Natural killer cell (primary cell): ENCODE measurements at places on chromosomes 4 and X. TPM values are rescaled to one million over a fixed set of nuclear protein-coding genes. Genes with fewer than 3 reads are reported as not detected.

- no peak overlapping the region for H3K4me3 ChIP-seq
- H3K36me3 ChIP-seq, result no peaks in the 10 kb centered on the region
- no peak for DNase-seq
- no peaks in the 10 kb centered on the region for H3K27me3 ChIP-seq
- H3K4me1 ChIP-seq, result no peaks in the 10 kb centered on the region
- H3K27ac ChIP-seq, result no peak overlapping the region
These were observed 25.3 kb downstream of the BTC start for GRCh38 chr4:74768857-74769525.

GRCh38 chrX:110322603-110323002, 4.7 kb upstream of the AMMECR1 start:
- H3K27ac ChIP-seq, result no peak overlapping the region
- no peaks in the 10 kb centered on the region for H3K27me3 ChIP-seq
- DNase-seq, result no peak
- no peak overlapping the region for H3K4me3 ChIP-seq
- no peaks in the 10 kb centered on the region for H3K36me3 ChIP-seq

Gene BCAP31
- 119 TPM for total RNA-seq

Gene PALLD
- total RNA-seq, result 22.8 TPM

DNA sequence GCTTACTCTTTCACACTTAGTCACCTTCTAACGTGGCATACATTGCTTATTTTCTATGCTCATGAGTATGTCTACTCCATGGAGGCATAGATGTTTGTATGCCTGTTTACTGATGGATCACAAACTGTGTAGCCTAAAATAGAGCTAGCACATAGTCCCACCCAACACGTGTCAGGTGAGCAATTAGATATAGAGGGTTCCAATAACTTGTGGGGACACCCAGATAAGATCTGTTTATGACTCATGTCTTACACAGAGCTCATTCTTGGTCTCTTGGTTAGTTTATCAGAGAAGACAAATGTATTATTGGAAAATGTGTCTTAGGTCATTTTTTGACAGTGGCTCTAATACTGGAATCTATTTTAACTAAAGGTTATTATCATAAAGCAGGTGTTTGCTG, 6.8 kb downstream of the ZFP42 start:
- H3K4me1 ChIP-seq, result no peaks in the 10 kb centered on the region
- no peaks in the 10 kb centered on the region for H3K36me3 ChIP-seq
- DNase-seq, result no peak
